ENCODE measurements at places on chromosomes 16 and 17.

GRCh38 chr17:19672009-19672750 is 23.6 kb downstream of the ALDH3A2 start:
- DNase-seq, result no peak

GRCh38 chr17:29145289-29146073 is 34.7 kb downstream of the MYO18A start:
- DNase-seq, result peak; percentile 46

DNA sequence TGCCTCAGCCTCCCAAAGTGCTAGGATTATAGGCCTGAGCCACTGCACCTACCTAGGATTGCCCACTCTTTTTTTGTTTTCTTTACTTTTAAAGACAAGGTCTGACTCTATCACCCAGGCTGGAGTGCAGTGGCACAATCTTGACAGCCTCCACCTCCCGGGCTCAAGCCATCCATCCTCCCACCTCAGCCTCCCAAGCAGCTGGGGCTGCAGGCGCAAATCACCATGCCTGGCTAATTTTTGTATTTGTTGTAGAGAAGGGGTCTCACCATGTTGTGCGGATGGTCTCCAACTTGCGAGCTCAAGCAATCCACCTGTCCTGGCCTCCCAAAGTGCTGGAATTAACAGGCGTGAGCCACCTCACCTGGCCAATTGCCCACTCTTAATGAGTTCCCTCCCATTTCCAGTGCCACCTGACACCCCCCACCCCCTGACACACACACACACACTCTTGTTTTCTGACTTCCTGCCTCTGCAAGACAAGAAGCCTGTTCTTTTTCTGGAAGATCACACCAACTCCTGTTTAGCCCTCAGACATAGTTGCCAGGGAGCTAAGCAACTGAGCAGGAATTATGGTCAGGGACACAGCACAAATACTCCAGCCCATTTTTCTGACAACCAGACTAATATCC is 2.6 kb downstream of the OVCA2 start:
- no peak for DNase-seq

DNA sequence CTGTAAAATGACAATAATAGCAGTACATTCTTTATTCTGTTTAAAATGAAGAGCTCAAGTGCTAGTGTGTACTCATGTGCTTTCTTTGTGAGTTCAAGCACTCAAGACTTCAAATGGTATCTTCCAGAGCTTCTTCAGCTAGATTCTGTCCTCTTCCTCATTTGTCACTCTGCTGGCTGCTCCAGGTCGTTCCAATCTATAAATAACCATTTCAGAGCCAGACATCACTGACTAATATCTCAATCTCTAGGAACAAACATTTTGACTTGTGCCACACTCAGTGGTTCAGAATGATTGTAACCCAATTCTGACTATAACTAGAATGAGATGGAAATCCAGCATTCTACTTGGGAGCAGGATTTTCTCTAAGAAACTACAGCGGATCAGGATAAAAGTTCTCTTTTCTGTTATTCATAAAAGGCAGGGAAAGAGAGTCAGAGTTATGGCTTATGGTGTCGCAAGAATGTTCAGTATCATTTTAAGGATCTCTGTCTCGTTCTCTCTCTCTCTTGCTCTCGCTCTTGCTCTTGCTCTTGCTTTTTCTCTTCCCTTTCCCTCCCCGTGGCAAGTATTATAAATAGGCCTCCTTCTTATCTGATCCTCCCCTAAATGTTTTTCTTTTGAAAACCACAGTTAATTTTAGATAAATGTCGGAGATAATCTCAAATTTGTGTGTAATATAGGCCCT is 116.3 kb upstream of the MAF start:
- no peak for DNase-seq

GRCh38 chr16:14628806-14629611 is 1.1 kb downstream of the PARN start:
- no peak for DNase-seq

- DNase-seq, result no peak
Observed at GRCh38 chr17:49183341-49183740, 27.0 kb downstream of the GNGT2 start.

DNA sequence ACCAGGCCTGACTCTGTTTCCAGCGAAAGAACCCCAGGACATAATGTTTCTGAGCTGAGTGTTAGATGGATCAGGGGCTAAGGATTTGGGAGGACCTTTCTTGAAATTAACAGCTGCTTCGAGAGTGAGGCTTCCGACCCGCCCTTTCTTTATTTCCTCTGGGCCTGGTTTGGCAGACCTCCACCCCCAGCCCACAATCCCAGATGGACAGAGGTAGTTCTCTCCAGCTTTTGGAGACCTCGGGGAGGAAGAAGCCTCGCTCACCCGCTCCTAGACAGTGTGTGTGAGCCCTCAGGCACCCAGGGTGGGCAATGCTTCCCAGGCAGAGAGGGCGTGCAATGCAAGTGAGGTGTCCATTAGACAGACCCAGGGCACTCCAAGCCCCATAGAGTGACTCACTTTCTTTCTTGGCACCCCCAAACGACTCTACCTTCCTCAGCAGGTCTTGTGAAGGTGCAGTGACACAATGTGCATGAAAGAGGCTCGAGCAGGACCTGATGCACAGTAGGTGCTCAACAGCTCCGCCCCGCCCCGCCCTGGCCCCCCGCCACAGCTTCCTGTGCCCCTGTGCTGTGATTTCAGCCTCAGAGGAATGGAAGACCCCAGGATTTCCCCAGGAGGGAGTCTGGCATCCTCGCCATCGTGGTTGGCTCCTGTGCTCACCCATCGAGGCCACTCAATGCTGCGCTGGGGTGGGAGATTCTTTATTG is 50.7 kb upstream of the TOB1 start:
- DNase-seq, result no peak
